ENCODE measurements at places on chromosomes 7 and 10.

DNA sequence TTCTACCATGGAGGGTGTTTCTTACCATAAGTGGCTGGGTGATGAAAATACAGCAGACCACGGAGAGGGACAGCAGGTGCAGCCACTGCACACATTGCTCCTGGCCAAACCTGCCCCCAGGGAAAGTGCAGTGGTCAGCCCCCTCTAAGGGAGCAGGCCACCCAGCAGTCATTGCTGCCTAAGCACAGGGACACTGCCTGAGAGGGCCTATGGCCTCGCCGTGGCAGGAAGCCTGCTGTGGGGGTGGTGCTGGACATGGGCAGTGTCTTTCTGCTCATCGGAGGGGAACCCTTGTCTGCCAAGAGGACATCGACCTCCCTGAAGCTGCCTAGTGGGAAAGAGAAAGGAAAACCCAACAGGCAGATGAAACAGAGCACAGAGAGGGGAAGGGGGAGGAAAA lies 118.3 kb downstream of the PKD1L1 start:
- no peak for DNase-seq

- DNase-seq: peak; percentile 65
Observed at GRCh38 chr7:148979827-148980226, 48.5 kb downstream of the PDIA4 start.

DNA sequence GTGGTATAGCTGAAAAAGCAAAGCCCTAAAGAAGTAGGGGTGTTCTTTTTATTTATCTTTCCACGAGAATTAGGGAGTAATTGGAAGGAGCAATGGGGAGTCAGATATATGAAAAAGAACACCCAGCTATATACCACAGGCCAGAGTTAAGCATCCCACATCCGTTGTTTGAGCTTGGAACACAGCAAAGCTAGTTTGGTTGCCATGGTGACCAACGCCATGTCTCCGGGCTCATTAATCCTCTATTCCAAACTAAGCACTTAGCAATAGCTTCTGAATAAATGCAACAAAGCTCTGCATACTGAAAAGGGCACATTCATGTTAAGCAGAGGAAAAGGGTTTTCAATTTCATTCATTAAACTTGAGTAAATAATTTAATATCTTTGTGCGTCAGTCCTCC lies 23.5 kb downstream of the ASB4 start:
- no peak for DNase-seq

DNA sequence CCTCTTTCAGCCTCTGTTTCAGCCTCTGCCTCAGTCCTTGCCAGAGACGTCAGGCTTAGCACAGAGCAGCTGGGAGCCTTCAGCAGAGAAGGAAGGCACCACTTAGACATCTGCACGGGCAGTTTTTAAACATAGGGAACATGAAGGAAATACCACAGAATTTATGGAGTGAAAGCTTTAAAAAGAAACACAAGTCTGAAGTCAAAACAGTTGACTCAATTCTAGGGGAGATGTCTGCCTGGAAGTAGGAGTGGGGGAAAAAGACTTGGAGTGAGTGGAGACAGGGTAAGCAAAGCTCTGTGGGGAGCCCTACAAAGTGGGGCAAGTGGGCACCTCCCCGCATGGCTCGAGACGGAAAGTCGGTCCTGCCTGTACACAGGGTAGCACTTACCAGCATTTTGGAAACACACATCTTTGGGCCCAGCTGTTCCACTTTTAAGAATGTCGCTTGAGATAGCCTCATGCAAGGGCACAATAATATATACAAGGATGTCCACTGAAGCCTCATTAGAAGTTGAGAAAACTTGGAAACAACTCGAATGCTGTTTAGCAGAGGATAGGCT lies 5.0 kb upstream of the TBXAS1 start:
- no peak for DNase-seq

DNA sequence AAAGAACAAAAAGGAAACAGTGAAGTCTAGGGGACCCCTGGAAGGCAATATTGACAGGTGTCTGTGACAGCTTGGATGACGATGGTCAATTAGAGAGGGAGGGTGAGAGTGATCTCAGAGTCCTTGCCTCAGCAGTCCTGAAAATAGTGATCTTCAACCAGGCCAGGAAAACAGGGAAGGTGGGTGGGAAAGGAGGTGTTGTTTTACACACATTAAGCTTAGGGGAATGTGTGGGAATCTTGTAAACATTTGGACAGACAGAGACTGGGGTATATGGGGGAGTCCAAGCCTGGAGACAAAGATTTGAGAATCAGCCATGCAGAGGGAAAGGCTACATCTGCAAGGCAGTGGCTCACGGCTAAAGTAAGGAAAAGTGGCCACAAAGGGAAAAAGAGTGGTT lies 27.5 kb upstream of the CCNY start:
- no peak for DNase-seq

DNA sequence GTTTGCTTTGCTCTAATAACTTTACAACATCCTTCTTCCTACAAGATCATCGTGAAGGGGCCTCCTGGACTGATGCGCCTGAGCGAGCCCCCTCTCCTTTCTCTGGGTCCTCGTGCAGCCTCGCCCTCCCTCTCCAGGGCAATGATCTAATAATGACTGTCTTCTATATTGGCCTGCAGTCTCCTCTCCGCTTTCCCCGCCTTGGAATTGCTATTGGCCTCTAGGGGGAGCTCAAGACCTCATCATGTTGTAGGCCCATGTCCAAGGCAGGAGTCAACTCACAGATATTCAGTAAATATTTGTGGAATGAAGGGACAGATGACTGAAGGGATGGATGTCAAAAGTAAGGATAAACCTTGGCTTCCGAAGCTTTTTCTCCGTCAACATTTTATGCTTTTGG lies 1180.3 kb downstream of the TYW1 start:
- no peak for DNase-seq

DNA sequence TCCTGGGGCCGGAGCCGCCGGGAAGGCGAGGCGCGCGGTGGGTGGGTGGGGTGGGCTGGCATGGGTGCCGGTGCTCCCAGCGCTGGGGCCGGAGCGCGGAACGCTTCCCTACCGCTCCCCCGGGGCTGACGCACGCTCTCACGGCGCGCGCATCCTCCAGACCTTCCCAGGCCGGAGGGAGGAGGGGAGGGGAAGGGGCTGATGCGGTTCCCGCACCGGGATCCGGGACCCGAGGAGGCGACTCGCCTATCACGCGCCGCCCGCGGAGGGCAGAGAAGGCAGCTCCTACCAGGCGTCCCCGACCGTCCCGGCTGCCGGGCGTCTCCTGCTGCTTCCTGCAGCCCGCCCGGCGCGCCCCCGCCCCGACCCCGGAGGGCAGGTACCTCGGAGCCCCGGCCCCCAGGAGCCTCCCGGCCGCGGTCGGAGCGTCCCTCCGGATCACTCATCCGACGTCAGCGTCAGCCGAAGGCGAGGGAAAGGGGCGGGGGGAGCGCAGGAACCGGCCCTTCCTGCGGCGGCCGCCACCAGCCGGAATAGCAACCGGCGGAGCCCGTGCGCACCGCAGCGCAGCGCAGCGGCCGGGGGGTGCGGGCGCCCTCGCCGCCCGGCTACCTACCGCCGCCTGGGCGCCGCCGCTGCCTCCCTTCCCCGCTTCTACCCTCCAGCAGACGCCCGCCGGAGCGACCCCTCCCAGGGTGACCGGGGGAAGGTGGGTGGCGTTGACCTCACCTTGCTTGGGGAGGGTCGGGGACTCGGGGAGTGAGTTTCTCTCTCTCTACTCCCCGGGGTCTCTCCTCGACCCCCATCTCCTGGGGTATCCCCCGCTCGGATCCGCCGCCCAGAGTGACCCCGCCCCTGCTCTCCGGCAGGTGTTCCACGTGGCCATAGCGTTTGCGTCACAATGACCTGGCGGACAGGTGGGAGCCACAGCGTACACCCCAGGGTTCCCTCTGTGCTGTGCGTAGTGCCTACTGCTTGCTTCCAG lies at the start of gene ICA1:
Gene ICA1 (minus strand): TSS at position 457 of the 985 bp plus-strand sequence. CDS start 26,241 bp downstream, outside the sequence.
- no peak for DNase-seq

GRCh38 chr7:45146531-45147379 lies 10.8 kb upstream of the RAMP3 start:
- DNase-seq: peak; percentile 38

- DNase-seq: no peak
Observed at GRCh38 chr10:59435707-59436106, 73.4 kb upstream of the FAM13C start.

GRCh38 chr10:47104151-47104605 lies 192.9 kb downstream of the PTPN20 start:
- DNase-seq: no peak

DNA sequence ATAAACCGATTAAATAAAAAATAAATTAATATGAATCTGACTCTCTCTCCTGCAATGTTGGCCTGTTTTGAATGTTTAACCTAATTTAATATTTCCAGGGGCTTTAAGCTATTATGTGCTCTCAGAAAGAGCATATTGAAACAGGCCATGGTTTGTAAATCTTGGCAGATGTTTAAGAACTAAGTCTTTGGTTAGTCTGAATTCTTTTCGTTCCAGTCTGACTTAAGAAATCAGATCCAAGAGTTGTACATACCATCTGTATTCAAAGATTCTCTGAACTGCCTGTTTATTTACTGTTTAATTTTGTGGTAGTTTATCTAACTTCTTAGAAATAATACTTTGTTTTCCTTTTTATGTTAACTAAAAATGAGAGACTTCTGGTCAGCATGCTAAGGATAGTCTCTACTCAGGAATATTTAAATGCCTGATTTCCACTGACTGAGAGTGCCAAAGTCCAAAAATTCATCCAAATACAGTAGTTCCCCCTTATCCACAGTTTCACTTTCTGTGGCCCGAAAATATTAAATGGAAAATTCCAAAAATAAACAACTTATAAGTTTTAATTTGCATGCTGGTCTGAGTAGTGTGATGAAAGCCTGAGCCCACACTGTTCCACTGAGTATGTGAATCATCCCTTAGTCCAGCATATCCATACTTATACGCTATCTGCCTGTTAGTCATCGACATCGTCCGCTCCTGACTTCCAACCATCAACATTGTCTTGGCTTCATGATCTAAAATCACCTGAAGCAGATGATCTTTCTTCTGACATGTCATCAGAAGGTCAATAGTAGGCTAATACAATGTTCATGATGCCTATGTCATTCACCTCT lies 238.1 kb upstream of the CSTF2T start:
- no peak for DNase-seq

DNA sequence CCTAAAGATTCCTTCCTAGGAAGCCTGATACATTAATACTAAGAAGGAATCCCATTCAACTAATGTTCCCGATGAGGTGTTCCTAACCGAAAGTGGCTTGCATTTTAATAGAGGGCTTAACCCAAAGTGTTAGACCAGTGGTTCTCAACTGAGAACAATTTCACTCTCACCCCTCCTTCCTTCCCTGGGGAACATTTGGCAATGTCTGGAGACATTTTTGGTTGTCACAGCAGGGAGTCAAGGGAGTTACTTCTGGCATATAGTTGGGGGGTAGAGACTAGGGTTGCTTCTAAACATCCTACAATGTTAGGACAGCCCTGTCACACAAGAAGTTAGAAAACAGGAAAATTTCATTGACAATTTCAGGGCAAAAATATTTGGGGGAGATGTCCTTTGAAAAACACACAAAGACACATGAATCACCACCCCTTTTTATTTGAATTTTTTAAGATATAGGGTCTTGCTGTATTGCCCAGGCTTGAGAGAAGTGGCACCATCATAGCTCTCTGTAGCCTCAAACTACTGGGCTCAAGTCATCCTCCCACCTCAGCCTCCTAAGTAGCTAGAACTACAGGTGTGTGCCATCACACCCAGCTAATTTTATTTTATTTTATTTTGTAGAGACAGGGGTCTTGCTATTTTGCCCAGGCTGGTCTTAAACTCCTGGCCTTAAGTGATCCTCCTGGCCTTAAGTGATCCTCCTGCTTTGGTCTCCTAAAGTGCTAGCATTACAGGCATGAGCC lies 50.7 kb downstream of the WNT2 start:
- no peak for DNase-seq

DNA sequence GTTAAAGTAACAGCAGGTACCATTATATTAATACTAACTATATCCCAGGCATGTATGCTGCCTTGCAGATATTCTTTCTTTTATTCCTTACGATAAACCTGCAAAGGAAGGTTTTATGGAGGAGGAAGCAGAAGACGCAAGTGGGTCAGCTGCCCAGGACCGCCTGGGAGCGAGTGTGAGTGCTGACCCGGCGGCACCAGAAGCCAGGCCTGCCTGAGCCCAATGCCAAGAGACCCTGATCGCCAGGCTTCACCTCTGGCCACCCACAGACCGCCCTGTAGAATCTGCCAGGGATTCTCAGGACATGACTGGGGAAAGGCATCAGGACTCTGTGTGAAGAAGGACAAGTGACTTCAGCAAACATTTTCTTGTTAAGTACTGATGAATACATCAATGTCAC lies 26.3 kb downstream of the PITRM1 start:
- no peak for DNase-seq

DNA sequence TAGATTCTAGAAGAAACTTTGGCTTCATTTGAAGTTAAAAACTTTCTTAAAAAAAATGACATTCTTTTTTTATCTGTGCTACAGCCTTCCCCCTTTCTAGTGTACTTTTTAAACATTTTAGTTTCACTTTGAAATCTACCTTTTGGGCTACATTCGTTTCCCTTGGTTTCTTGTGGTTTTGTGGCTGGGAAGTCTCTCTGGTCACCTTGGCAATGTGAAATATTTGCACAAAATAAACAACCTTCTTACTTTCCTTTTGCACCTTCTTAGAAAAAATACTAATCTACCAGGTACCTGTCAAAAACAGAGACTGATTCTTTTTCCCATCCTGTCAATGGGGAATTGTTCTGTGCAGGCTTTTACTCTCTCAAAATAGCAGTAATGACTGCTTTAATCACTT lies 350.2 kb downstream of the GATA3 start:
- peak; percentile 90 for DNase-seq

DNA sequence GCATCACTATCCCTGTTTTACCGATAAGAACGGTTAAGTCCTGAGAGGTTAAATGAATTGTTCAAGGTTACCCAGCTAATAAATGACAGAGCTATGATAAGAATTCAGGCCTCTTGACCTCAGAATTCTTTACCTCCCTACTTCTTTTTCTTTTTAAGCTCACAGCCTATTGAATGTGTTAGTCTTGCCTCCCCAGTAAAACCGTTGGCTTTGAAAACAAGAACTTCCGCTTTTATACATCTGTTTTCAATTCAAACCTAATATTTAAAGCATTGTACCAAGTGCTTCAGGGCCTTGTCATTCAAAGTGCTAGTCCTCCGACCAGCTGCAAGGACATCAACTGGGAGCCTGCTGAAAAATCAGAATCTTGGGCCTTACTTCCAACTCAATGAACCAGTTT lies 15.6 kb downstream of the SEC31B start:
- no peak for DNase-seq
